ENCODE measurements at places on chromosomes 16 and 17.

- DNase-seq = no peak
These were observed 19.7 kb upstream of the BRD7 start for GRCh38 chr16:50388496-50388895.

- DNase-seq = peak; percentile 94
These were observed at the start of gene PRR15L for GRCh38 chr17:47957591-47958490. Gene PRR15L, minus strand, starts transcription at chr17:47957883. Its CDS starts 4,649 bp downstream, at chr17:47953234.

DNA sequence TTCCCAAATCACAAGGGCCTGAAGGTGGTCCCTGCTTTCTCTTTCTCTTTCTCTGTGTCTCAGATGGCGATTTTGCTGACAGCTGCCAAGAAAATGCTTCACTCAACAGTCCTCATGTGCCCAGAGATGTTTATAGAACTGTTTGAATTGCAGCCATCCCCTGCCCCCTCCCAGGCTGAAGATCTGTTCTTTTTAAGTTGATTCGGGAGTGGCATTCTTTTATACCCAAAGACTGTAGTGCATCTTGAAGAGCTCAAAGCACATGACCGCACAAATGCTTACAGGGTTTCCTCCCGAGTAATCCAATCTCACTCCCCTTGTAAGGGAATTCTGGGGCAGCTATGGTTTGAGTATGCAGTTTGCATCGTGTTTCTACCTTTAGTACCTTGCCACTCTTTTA is 75.7 kb downstream of the SEC14L1 start:
- no peak for DNase-seq

DNA sequence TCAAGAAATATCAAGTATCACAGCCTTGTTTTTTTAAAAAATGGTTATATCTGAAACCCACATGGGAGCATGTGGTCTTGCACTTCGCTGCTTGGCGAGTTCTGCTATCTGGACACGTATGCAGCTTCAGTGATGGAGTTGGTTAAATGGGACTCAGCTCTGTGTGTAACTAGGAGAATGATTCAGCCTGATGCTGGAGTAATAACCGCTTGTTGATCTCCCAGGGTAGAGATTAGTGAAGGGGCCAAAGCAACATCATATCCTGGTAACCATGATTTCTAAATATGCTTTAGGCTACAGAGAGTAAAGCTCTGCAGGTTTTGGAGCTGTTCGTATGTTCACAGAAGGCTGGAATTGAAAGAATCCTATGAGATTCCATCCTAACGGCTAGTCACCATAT is 63.2 kb downstream of the IQCK start:
- DNase-seq = no peak

All from NCI-H2081 (cell line).